Prostate gland (tissue), 2 donors: ENCODE measurements at places on chromosomes 2 and 18.
A peak's percentile ranks its signal among the peaks of the same experiment; 100 is the strongest.

DNA sequence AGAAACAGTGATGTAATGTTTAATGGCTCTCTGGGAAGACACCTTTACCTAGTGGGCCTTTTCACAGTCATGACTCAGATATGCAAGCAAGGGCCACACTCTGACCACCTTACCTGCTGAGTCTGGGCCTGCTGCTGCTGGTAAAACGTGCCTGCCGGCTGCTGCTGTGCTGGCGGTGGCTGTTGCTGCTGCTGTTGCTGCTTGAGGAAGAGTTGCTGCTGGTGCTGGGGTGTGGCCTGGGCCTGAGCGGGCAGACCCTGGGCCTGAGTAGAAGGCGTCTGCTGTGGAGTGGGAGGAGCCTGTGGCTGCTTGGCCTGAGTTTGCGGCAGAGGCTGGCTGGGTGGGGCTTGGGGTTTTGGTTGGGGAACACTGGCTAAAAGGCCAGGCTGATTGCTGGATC lies 81.6 kb upstream of the NFU1 start:
- DNase-seq = peak; percentile 7

GRCh38 chr2:129661935-129662334 lies 317.5 kb upstream of the RAB6C start:
- no peak for DNase-seq

- no peak for DNase-seq
Measured at GRCh38 chr2:242038166-242038927, 168.8 kb downstream of the RTP5 start.

- no peak for DNase-seq
Measured at GRCh38 chr2:13660231-13660630, 943.5 kb downstream of the TRIB2 start.

- no peak for DNase-seq
Measured at GRCh38 chr2:60948926-60949579, 67.7 kb downstream of the REL start.

- no peak for DNase-seq
Measured at GRCh38 chr2:28102455-28102874, 211.9 kb downstream of the BABAM2 start.

- DNase-seq = no peak
Measured at GRCh38 chr2:229087843-229088516, 183.1 kb downstream of the PID1 start.

DNA sequence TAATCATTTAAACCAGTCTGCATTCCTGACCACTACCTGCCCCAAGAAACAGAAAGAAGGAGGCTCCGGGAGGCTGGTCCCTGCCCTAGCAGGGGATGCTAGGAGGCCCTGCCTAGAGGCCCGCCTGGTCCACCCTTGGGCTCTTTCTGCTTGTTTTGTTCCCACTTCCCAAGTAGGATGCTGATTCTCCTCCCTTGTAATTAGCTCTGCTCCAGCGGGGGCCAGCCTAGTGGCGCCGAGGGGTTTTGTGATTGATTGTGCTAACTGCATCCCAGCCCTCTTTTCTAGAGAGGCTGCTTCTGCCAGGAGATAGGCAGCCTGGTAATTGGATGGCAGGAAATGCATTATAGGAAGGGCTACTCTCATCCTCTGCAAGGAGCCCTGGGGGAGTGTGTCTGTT lies 220.0 kb downstream of the LOXHD1 start:
- DNase-seq = no peak

GRCh38 chr2:216553093-216553478 lies 54.4 kb downstream of the RPL37A start:
- no peak for DNase-seq

GRCh38 chr2:24972315-24972961 lies 683 bp upstream of the DNAJC27 start:
- peak; percentile 25 for DNase-seq
